CD14-positive monocyte (primary cell): ENCODE measurements at places on chromosomes 16 and 17.
A peak's percentile ranks its signal among the peaks of the same experiment; 100 is the strongest.

DNA sequence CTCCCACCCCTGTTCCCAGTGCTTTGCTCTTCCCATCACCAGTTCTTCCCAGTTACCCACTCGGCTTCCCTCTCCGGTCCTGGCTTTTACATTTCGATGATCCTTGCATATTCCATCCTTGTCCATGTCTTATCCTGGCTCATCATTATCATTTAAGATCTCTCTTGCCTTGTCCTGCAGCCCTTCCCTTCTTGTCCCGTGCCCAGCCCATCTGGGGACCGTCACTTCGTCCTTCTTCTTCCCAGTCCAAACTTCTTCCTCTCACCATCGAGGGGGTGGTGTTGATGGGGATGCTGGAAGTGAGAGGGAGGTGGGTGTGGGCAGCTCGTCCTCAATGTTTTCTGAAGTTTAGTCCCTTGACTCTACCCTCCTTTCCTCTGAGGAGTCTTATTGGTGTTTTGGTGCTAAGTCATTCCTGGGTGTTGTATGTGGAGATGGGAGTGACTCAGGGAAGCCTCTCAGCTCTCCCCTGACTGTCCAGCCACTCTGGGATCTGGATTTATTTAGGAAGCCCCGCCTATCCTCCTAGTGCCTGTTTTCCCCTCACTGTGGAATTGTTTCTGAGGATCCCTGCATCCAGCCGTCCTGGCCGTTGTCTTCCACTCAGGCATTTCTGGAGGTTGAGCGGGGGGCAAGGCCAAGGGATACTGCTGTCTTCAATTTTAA, 975 bp downstream of the SNX29 start:
- DNase-seq = no peak

- DNase-seq = no peak
These were observed 19.8 kb upstream of the ZNF594 start for GRCh38 chr17:5211458-5211857.

DNA sequence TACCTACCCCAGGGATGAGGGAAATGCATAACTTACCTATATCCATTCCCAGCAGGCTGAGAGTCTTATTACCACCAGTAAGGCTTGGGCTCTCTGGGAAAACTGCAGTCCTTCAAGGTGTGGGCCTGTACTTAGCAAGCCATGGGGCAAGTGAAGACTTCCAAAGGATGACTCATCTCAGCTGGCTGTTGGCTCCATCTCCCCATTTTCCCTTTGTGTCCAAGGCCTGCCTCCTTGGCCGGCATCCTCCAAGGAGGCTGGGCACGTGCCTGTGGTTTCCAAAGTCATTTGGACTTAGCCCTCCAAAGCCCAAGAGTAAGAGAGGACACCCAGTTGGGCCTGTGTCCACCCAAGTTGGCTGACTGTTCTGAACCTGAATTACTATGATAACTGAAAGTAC, 89.8 kb downstream of the TMEM100 start:
- DNase-seq = no peak

GRCh38 chr17:5096731-5097100, 15.0 kb downstream of the ZNF232 start:
- peak; percentile 27 for DNase-seq
